ENCODE measurements at places on chromosomes 3 and 15.

- no peak for DNase-seq
Measured at GRCh38 chr15:43920815-43921214, 94.0 kb downstream of the WDR76 start.

DNA sequence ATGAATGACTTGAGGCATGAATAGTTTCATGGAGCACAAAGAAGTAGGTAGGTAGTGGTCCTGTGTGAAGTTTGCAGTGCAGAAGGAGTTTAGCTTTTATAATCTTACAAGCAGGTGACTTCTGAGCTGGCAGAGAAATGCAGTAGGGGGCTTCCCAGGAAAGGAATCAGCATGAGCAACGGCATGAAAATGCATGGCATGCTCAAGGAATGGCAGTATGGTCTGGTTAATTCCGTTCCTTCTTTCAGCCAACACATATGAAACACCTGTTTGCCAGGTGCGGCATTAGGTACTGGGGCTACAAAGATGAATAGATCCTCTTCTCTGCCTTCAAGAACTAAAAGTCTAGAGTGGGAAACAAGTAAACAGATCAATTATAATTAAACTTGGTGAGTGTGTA lies 138.0 kb upstream of the BHLHE40 start:
- DNase-seq: no peak

DNA sequence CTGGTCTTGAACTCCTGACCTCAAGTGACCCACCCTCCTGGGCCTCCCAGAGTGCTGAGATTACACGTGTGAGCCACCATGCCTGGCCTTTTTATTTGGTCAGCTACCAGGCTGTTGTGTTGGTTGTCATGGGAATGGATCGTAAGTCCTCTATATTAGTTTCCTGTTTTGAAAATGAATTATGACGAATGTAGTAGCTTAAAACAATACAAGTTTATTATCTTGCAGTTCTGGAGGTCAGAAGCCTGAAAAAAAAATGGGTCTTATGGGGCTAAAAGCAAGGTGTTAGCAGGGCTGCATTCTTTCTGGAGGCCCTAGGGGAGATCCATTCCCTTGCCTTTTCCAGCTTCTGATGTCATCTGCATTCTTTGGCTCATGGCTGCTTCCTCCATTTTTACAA lies 25.1 kb upstream of the HERC1 start:
- DNase-seq: peak; percentile 95

GRCh38 chr3:171791692-171792076 lies 18.6 kb downstream of the PLD1 start:
- DNase-seq: peak; percentile 96

DNA sequence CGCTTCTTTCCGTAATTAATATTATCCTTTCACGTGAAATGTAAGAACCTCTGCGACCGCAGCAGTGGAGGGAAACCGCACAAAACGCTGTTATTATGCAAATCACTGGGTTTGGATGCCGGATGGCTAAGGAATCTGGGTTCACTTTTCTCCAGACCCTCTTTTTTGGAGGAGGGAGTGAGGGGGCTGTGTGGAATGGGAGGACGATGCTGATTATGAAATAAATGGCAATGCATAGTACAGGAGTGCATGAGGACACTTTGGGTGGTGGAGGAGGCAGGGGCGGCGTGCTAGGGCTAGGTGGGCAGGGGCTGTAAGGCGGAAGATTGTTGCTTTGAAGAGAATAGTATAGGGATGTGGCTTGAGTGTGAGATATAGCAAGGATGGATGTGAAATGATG lies 1.8 kb downstream of the CADM2 start:
- no peak for DNase-seq

GRCh38 chr3:149909923-149910322 lies 60.8 kb downstream of the PFN2 start:
- no peak for DNase-seq

DNA sequence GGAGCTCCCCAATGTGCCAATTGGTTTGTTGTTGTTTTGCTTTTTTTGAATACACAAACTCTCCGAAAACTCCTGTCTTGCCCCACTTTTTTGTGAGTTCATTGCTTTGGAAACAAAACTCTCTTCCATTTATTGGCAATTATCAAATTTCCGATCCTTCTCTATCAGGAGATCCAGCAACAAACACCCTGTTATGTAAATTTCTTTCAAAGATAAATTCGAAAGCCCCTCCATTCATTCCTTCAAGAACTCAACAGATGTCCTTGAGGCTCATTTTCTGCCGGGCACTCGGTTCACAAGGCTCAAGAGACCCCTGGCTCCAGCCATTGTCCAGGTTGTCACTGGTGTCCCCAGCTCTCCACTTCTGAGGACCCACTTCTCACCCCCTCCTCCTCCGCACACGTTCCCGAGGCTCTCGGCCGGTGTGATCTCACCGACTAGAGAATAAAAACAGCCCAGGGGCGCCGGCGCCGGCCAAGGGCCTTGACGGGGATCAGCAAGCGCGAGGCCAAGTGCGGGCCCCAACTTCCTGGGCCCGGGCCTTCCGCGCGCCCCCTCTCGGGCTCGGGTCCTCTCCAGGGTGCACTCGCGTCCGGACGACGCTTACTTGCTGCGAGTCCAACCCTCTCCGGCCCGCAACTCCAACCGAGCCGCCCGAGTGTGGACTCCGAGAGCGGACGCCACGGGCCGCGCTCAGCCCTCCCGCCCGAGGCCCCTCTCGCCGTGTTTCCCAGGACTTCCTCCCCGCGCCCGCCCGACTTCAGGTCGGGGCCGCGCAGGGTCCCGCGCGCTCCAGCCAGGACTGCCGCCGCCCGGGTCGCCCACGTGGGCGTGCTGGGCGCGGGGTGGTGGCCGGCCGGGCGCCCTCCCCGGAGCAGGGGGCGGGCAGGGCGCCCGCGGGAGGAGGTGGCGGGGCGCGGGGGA lies 533 bp upstream of the SMAD3 start:
- no peak for DNase-seq

GRCh38 chr3:1026395-1026794 lies 66.4 kb upstream of the CNTN6 start:
- DNase-seq: no peak

Measured in glomerular endothelial cell (primary cell).